Effector memory CD4-positive, alpha-beta T cell (primary cell): ENCODE measurements at places on chromosomes 16 and 17.

DNA sequence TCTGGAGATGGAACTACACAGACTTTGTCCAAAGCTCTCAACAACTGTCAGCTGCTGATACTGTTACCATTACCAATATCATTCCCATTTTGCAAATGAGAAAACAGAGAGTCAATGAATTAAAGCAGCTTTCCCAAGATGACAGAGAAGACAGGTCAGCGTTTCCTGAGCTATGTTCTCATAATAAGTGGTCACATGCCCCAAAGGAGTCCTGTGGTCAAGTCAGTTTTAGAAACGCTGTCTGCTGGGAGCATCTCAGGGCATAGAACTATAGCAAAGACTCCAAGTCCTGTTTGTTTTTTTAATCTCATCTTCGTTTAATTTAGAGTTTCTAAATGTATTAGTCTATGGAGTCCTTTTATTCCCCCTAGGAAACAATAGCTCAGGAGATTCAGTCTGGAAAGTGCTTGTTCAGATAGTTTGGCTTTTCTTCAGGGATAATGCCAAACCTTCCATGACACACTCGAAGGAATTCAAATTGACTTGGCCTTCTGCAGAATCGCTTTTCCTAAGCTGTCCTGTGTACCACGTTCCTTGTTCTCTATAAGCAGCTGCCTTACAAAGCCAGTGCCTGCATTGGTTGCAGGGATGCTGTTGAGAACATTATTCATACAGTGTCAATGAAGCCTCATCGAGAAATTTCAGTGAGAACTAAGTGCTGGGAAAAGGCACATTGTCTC, 12.1 kb downstream of the CCDC42 start:
- DNase-seq = no peak
- H3K27me3 ChIP-seq = no peaks in the 10 kb centered on the region
- H3K36me3 ChIP-seq = no peaks in the 10 kb centered on the region
- H3K4me1 ChIP-seq = no peaks in the 10 kb centered on the region
- no peak overlapping the region for H3K4me3 ChIP-seq

- no peaks in the 10 kb centered on the region for H3K4me1 ChIP-seq
- H3K4me3 ChIP-seq = no peak overlapping the region
- H3K27ac ChIP-seq = no peak overlapping the region
- H3K27me3 ChIP-seq = no peaks in the 10 kb centered on the region
- no peak for DNase-seq
- peaks cover 36% of the 10 kb centered on the region for H3K36me3 ChIP-seq
Observed at GRCh38 chr17:2435181-2435741, 34.4 kb upstream of the MNT start.

- H3K27ac ChIP-seq = no peak overlapping the region
- no peak for DNase-seq
- H3K4me3 ChIP-seq = no peak overlapping the region
- H3K27me3 ChIP-seq = no peaks in the 10 kb centered on the region
- no peaks in the 10 kb centered on the region for H3K4me1 ChIP-seq
- no peaks in the 10 kb centered on the region for H3K36me3 ChIP-seq
Observed at GRCh38 chr16:27745348-27745747, 195.4 kb downstream of the KATNIP start.

DNA sequence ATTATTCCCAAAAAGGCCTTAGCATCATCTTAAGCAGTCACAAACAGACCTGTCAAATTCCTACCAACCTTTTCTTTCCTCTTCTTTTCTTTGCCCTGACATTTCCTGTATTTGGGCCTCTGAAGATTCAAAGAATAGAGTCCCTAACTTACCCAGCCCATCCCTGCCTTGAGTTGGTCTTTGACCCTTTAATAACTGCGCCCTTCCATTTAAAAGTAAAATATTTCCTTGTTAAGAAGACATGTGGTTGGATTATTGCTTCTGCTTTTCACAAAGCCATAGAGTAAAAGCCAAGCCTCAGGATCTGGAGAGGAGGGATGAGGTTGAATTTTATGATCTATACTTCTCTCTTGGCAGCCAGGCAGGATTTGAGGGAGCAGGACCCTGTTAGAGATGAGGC, 13.2 kb upstream of the CCL23 start:
- no peaks in the 10 kb centered on the region for H3K27me3 ChIP-seq
- H3K27ac ChIP-seq = no peak overlapping the region
- no peaks in the 10 kb centered on the region for H3K4me1 ChIP-seq
- no peaks in the 10 kb centered on the region for H3K36me3 ChIP-seq

- no peak overlapping the region for H3K27ac ChIP-seq
- H3K36me3 ChIP-seq = no peaks in the 10 kb centered on the region
- H3K4me3 ChIP-seq = no peak overlapping the region
Observed at GRCh38 chr17:39069114-39069756, 82.2 kb downstream of the PLXDC1 start.

DNA sequence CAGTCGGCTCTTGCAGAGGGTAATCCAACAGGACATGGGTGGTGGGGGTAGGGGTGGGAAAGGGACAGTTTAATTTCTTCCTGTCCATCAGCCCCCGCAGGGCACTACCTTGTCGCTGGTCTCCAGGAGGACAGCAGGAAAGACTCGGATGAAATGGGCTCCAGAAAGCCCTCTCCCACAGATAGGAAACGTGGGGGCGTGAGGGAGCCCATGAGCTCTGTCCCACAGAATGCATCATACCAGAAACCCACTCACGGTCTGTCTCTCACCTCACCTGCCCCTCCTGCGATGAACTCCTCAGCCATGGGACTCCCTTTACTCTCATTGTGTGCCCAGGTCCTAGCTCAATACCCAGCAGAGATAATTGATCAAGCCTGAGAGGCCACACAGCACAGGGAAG, 240.1 kb downstream of the GSG1L start:
- no peak for DNase-seq
- H3K27me3 ChIP-seq = no peaks in the 10 kb centered on the region
- no peaks in the 10 kb centered on the region for H3K4me1 ChIP-seq
- no peak overlapping the region for H3K4me3 ChIP-seq

DNA sequence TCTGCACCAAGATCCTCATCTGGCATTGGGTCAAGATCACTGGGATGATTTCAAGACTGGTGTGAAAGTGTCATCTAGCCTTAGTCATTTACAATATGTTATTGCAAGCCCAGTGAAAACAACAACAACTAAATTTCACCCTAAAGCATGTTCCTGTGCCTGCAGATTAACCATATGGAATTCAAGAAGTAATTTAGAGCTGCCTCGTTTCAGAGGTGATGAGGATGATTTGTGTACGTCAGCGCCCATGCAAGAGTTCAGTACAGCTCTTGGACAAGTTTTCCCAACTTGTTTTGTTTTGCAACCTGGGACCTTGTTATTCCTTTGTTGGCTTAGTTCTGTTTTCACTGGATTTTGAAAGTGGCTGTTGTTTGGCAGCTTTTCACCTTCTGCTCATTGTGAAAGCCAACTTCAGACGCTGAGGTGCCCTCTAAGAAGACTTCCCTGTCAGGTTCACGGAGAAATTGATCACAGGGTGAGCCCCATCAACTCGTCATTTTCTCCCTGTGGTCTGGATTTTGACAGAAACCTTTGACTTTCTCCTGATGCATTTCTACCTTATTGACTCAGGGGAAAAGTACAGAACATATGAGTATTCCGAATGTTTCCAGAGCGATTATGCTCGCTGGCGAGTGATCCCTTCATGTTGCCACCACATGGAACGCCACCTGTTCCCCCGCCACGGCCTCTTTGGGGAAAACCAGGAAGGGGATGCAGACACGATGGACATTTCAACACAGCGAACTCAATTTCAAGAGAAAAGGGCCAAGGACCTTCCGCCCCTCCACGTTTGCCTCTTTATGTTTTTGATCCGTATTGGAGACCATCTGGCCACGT, 85.6 kb downstream of the FOXL1 start:
- no peaks in the 10 kb centered on the region for H3K4me1 ChIP-seq
- no peaks in the 10 kb centered on the region for H3K27me3 ChIP-seq
- H3K27ac ChIP-seq = no peak overlapping the region
- no peak overlapping the region for H3K4me3 ChIP-seq
- H3K36me3 ChIP-seq = no peaks in the 10 kb centered on the region

GRCh38 chr17:82595893-82596292, 52.4 kb downstream of the WDR45B start:
- H3K4me3 ChIP-seq = no peak overlapping the region
- H3K27me3 ChIP-seq = no peaks in the 10 kb centered on the region
- peaks cover 14% of the 10 kb centered on the region for H3K36me3 ChIP-seq
- DNase-seq = no peak
- H3K27ac ChIP-seq = no peak overlapping the region

GRCh38 chr17:80858301-80859001, 133.2 kb upstream of the CHMP6 start:
- no peak for DNase-seq
- H3K4me3 ChIP-seq = no peak overlapping the region
- peaks cover 29% of the 10 kb centered on the region for H3K4me1 ChIP-seq
- no peaks in the 10 kb centered on the region for H3K36me3 ChIP-seq

DNA sequence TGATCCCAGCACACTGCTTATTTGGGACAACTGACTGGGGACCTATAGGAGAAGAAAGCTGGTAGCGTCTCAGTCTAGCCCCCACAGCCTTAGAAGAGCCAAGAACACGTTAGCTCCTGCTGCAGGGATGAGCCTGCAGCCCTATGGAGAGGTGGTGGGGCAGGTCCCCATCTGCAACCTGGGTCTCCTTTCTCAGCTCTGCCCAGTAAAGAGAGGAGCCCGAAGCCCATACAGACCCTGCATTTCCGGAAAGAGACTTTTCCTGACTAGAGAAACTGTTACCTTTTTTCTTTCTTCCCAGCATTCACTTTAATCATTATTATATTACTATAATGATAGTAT, 788 bp downstream of the METTL22 start:
- H3K27me3 ChIP-seq = no peaks in the 10 kb centered on the region
- DNase-seq = no peak
- H3K4me1 ChIP-seq = peaks cover 6% of the 10 kb centered on the region
- peak overlapping the region; percentile 98 for H3K4me3 ChIP-seq
- no peak overlapping the region for H3K27ac ChIP-seq

GRCh38 chr16:27384425-27384824, 17.5 kb upstream of the IL21R start:
- H3K27ac ChIP-seq = no peak overlapping the region
- H3K36me3 ChIP-seq = no peaks in the 10 kb centered on the region
- DNase-seq = no peak
- no peaks in the 10 kb centered on the region for H3K4me1 ChIP-seq
- H3K27me3 ChIP-seq = no peaks in the 10 kb centered on the region

DNA sequence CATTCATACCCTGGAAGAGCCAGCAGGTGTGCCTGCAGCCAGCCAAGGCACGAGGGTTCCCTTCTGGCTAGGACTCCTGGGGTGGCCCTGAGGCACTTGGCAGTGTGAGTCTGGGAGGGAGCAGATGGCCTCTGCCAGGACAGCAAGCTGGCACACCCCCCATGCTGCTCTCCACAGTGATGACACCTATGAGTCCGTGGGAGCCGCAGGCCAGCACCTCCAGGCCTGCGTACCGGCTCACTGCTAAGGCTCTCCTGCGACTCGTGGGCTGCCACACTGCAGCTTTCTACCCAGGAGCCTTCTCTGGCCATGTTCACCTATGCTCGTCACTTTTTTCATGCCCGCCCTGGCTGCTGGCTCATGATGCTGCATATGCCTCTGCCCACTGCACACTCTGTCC, 68.1 kb downstream of the NDEL1 start:
- no peaks in the 10 kb centered on the region for H3K4me1 ChIP-seq
- H3K27ac ChIP-seq = no peak overlapping the region
- DNase-seq = no peak

DNA sequence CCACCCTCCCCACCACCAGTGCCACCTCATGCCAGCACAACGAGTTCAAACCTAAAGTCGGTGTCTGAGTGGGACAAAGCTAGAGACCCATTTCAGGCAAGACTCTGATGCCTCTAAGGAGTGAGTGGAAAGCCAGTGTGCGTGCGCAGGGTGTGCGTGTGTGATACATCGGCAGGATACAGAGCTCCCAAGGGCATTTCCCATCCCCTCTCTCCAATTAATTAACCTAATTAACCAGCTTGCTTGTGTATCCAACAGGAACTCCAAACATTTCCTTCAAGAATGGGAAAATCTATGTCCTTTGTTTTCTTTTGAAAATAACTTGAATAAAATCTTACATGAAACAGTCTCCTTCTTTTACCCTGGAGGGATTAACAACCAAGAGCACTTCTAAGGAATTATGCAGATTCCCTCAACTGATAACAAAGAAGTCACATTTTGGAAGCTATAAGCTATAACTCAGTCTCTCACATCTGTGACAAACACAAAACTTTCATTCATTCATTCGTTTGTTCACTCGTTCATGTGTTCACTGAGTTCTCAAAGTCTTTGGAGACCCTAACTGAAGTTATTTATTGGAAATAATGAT, 9.9 kb downstream of the ATPAF2 start:
- no peak overlapping the region for H3K4me3 ChIP-seq
- H3K27ac ChIP-seq = no peak overlapping the region
- no peak for DNase-seq
- peaks cover 23% of the 10 kb centered on the region for H3K36me3 ChIP-seq
- H3K27me3 ChIP-seq = no peaks in the 10 kb centered on the region
- no peaks in the 10 kb centered on the region for H3K4me1 ChIP-seq

GRCh38 chr16:51193879-51194278, 42.8 kb upstream of the SALL1 start:
- H3K4me3 ChIP-seq = no peak overlapping the region
- no peak for DNase-seq
- no peaks in the 10 kb centered on the region for H3K27me3 ChIP-seq
- H3K4me1 ChIP-seq = no peaks in the 10 kb centered on the region
- H3K36me3 ChIP-seq = no peaks in the 10 kb centered on the region

GRCh38 chr17:47243737-47244598, 9.7 kb upstream of the ITGB3 start:
- no peaks in the 10 kb centered on the region for H3K36me3 ChIP-seq
- H3K4me3 ChIP-seq = no peak overlapping the region
- DNase-seq = no peak
- no peaks in the 10 kb centered on the region for H3K27me3 ChIP-seq

DNA sequence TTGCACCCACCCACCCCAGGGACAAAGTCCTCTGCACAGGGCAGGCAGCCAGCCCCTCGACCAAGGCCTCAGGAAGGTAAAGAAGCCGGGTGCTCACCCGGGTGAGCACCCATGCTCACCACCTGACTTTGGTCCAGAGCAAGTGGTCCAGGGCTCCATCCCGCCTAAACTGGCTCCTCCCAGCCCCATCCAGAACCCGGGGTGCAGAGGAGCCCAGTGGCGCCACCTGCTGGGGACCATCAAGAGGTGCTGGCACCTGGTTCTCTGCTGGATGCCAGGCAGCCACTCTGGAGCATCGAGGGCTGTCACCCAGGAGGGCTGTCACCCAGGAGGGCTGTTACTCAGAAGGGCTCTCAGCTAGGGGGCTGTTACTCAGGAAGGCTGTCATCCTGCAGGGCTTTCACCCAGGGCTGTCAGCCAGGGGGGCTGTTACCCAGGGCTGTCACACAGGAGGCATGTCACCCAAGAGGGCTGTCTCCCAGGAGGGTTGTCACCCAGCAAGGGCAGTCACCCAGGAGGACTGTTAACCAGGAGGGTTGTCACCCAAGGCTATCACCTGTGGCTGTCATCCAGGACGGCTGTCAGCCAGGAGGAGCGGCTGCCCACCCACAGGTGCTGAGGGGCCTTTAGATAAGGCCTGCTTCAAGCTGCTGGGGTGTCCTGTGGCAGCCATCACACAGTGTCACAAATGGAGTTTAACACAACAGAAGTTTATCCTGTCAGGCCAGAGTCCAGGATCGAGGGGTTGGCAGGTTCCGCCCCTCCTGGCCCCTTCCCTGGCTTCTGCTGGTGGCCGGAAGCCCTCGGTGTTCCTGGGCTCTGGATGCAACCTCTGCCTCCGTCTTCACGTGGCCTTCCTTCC, 98.5 kb downstream of the TNFRSF13B start:
- no peaks in the 10 kb centered on the region for H3K4me1 ChIP-seq
- H3K4me3 ChIP-seq = no peak overlapping the region
- H3K27me3 ChIP-seq = no peaks in the 10 kb centered on the region
- H3K27ac ChIP-seq = no peak overlapping the region
